ENCODE measurements at places on chromosomes 16 and 17.
A peak's percentile ranks its signal among the peaks of the same experiment; 100 is the strongest.

DNA sequence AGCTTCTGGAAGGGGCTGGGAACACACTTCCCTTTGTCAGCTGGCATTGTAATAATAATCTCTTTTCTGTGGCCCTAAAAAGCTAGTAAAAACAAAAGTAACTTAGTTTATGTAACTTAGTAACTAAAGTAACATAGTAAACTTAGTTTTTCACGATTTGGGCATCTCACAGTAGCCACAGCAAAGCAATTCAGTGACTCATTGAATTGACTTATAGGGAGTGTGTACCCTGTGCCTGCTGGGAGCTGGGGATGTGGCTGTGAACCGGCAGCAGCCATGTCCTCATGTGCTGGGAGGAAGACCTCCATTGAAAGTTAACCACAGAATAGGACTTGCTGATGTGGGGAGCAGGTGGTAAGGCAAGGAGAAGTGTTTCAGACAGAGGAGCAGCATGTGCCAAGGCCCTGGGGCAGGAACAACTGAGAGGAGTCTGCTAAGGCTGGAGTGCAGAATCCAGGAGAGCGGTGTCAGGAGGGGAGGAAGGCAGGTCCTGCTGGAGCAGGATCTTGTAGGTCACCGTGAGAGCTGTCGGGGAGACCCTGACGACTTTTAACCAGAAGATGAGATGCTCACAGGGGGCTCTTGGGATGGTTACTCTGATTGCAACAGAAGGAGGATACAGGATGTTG, 112.8 kb downstream of the PLCG2 start:
- no peak for DNase-seq

DNA sequence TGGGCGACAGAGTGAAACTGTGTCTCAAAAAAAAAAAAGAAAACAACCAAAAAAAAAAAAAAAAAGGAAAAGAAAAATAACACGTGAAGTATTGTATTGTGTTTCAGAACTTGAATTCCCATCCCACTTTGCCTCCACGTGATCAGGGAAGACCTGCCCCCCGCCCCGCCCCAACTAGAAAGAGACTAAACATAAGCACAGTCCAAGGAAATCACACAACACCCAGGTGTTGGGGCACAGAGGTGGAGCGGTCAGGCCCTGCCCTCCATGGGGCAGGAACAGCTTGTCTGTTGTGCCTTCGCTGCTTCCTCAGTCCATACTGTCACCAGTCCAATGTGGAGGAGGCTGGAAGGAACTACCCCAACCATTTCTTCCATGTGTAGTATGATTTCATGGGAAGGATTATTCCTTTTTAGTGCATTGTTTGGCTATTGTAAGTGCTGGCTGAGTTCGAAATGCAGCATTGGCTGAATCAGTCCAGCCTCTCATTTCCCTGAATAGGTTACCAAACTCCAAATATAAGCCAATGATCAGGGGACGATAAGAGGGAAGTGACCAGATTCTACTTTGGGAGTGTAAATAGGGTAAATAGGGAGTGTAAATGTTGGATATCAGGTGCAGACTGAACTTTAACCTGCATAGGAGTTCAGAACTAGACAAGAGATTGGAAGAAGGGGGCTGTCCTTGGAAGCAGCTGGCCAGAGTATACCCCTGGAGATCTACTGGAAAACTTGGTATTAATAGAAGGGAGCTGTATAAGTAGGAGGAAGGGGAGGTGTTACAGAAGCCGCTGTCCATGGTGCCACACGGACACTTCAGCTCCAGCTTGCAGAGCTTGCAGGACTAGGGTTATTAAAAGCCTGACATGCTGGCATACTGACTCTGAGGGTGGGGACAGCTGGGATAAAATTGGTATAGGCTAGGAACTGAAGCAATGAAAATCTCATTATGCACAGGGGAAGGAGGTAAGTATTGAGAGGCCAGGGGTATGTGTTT, 50.7 kb downstream of the TANGO6 start:
- DNase-seq, result no peak

DNA sequence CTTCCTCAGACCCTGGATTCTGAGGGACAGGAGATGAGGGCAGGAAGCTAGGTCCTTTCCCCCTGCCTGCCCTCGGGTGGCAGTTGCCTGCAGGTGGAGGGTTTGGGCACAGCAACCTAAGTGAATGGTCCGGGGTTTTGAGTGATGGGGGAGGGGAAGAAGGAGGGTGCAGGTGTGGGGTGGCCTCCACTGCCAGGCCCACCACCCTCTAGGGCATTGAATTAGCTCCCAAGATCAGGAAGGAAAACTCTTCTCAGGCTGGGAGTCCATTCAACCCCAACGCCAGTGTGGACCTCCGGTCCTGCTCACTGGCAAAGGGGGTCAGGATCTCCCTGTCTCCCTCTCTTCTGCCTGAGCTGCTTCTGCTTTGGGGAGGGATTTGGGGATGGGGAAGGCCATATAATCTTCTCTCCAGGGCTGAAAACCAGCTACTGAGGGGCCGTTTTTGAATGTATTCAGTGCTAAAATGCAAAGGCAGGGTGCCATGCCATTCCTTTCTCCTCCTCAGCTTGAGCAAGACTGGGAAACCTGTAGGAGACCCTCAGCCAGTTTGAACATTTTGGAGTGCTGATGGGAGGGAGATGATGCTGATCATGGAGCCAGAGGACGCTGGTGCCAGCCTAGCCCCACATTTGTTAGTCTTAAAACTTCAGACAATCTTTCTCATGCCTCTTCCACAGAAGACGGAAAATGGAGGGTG, 18.8 kb downstream of the GRB7 start:
- no peak for DNase-seq

GRCh38 chr17:16987830-16988601, 16.1 kb upstream of the TNFRSF13B start:
- DNase-seq, result peak; percentile 88

DNA sequence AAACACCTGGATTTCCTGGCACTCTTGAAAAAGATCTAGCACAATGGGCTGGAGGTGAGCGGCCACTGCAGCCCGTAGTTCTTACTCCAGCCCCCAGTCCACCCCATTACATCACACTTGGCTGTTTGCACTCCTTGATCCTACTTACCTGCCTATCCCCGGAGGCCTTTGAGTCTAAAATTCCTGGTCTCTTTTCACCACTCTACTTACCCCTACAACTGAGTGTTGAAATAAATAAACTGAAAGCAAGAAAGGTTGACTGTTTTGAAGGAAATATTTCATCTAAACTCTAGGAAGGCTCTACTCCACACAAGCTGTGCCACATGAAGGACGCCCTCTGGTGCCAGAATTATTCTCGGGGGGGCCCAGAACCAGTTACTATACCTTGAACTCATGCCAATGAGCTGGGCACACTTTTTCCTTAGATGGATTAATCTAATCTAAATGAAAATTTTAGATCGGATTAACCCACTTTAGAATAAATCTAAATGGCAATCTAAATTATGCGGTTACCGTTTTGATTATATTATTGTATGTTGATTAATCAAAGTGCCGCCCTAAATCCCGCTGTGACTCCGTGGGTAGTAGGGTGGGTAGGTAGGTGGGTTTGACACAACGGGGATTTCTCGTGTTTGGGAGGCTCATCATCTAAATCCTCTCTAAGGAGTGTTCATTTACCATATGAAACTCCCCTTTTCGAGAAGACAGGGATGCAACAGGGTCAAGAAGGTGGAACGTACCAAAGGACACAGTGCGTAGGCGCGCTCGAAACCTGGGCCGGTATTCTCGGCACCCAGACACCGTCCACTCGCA, 651 bp upstream of the EIF1 start:
- no peak for DNase-seq

GRCh38 chr16:87496447-87496801, 3.6 kb upstream of the ZCCHC14 start:
- peak; percentile 63 for DNase-seq

GRCh38 chr16:2092866-2093265, 42.8 kb downstream of the PKD1 start:
- DNase-seq, result no peak

DNA sequence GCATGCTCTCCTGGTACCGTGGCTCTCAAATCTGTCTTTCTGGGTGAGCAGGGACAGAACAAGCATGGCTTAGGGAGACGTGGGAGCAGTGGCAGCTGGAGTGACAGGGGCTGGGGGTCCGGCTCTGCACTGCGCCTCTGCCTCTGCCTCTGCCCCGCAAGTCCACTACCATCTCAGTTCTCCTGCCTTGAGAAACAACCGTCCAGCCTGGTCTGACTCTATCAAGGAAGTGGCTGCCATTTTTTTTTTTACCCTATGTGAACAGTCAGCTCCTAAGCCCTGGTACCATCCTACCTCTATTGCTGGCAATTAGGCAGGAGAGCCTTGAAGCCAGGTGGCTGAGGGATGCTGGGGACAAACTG, 16.1 kb downstream of the HIC1 start:
- DNase-seq, result no peak

- DNase-seq, result peak; percentile 50
These were observed 1.5 kb downstream of the NDRG4 start for GRCh38 chr16:58501242-58502131.

DNA sequence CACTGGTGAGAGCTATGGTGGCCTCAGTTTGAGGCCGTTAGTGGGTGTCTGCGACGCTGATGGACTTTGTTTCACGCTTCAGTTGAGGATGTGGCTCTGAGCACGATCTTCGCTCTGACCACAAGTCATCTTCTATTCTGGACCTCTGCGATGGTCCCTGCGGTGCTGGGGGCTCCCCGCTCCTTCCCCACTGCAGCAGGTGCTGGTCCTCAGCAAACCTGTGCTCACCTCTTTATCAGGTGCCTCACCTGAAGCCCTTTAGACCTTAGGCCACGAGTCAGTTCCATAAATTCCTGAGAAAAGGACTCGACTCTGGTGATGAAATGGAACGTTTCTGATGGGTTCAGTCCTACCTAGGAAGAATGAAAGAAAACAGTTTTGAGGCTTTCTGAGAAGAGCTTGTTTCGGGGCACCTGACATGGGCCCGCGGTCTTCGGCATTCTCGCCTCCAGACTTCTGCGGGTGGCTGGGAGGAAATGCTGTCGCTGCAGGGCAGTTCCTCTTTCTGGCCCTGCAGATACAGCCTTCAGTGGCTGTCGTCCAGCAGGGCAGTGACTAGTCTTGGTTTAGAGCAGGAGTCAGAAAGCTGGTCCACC, 4.7 kb downstream of the KCTD5 start:
- peak; percentile 92 for DNase-seq

- no peak for DNase-seq
These were observed 102.8 kb downstream of the CMIP start for GRCh38 chr16:81547194-81547938.

DNA sequence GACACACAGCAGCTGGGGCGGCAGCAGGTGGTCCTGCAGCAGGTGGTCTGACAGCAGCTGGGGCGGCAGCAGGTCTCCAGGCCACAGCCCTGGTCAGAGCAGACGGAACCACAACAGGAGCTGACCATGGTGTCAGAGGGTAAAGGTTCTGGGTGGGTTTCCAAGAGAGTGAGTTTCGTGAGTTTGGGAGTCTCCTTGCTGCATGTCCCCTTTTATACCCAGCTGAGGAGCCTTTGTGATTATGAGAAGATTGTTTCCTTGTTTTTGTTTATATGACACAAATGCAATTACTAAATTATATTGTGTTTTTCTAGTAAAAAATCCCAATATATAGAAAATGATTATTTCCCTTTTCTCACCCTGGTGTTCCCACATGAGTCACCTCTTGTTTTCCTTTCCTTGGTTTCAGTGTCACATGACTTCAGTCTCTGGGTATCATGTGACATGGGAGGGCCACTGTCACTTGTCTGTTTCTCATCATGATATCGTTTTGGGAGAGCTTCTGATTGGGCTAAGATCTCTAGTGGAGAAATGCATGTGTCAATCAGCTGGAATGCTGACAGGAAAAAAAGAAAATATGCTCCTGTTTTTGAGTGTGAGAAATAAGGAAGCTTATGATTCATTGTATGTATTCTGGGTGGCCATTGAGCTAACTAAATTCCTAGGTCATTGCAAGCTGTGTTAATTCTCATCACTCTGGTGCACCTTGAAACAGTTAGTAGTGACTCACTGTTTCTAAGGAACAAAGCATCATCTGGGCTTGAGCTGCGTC, at the start of gene KRTAP4-6:
KRTAP4-6 (minus strand) TSS at position 185 of the 772 bp plus-strand sequence; CDS start at position 128, 57 bp downstream.
- no peak for DNase-seq

DNA sequence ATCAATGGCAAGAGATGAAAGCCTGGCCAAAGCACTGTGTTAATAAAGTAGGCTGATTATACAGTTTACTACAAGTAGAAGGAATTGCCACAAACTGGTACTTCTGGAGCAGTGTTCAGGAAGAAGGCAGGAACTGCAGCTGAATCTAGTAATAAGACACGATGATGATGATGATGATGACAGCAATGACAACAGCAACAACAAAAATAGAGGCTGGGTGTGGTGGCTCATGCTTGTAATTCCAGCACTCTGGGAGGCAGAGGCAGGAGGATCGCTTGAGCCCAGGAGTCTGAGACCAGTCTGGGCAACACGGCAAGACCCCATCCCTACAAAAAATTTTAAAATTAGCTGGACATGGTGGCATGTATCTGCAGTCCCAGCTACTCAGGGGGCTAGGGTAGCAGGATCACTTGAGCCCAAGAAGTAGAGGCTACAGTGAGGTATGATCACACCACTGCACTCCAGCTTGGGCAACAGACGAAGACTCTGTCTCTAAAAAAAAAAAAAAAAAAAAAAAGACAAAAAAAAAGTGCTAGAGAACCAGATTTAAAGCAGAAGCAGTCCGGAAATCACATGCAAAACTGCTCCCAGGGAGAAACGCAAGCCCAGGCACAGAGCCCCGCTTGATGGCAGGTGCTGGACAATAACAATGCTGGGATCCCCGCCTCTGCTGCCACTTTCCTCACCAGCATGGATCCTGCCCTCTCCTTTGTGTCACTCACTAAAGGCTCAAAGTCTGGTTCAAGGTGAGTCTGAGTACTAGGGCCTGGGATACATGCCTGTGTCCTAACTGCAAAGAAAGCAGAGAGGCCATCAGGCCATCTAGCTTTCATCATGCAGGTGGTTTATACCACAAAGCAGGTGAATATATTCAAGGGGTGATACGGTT, 44.8 kb downstream of the CPPED1 start:
- DNase-seq, result no peak

- DNase-seq, result no peak
These were observed 289.1 kb downstream of the CA10 start for GRCh38 chr17:51869387-51869786.

DNA sequence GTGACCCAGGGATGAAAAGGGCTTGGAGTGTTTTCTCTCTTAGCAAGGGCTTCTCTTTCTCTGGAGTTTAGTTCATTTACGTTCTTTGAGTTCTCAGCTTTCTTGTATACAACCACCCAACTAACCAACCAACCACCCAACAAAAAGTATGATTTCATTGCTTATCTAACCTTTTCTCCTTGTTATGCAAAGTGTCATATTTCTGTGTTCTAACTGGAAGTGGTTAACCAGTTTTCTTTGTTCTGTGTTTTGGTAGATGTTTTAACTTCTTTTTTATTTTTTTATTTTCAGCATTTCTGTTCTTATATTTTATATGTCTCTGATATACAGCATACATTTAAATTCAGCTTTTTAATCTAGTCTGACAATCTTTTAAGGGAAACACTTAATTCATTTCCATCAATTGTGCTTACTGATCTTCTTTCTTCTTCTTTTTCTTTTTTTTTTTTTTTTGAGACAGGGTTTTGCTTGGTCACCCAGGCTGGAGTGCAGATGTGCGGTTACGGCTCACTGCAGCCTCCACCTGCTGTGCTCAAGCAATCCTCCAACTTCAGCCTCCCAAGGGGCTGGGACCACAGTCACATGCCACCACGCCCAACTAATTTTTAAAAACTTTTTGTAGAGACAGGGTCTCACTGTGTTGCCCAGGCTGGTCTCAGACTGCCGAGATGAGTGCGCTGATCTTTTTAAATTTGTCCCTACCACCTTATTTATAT, 29.6 kb downstream of the NLK start:
- DNase-seq, result no peak

- DNase-seq, result no peak
These were observed 361.2 kb downstream of the SEC14L1 start for GRCh38 chr17:77501751-77502625.

All from GM13977 (cell line).